ENCODE measurements at places on chromosomes 16 and 17.

GRCh38 chr16:75053791-75054555 is 55.1 kb downstream of the ZNRF1 start:
- DNase-seq: peak; percentile 65

- DNase-seq: no peak
Measured at GRCh38 chr17:45787044-45787443, 2.9 kb downstream of the CRHR1 start.

DNA sequence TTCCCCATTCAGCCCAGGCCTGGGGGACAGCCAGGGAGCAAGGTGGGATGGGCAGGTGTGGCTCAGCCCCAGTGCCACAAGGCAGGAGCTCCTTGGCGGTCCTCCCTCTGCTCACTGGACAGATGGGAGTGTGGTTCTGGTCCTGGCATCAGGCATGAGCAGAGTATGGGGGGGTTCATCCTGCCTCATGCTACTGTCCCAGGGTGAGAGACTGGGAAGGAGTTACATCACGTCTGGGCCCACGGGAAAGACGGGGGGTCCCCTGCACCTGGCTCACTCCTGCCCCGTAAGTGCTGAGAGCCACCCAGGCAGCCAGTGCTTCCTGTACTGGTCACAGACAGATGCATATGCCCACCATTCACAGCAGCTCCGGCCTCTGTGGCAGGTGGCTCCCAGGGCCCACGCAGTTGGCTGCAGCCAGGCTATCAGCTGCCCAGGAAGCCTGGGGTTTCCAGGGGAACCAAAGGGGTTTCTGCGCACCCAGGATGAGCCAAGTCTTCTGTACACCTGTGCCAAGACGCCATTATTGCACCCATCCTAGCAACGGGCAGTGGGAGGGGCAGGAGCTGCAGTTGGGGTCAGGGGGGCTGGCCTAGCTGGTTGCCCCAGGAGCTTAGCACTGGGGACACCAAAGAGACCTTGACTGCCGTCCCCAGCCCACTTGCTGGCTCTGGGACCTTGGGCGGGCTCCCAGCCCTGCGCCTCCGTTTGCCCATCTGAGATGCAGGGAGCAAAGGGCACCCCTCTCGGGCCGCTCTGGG is 1.9 kb downstream of the BAIAP3 start:
- no peak for DNase-seq

DNA sequence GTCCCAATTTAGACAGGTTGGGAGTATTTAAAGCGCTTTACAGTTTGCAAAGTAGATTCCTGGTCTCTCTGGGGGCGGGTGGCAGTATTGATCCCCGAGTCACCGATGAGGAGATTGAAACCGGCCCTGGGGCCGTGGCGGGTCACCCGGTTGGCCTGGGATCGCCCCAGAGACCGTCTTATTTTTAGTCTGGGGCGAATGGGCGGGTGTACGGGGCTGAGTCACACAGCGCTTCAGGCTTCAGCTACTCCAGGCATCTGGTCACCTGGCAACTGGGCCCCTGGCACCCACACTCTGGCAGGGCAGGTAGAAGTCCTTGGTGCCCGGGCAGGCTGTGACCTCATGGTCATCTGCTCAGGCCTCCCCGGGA is 669 bp downstream of the MIEF2 start:
- no peak for DNase-seq

DNA sequence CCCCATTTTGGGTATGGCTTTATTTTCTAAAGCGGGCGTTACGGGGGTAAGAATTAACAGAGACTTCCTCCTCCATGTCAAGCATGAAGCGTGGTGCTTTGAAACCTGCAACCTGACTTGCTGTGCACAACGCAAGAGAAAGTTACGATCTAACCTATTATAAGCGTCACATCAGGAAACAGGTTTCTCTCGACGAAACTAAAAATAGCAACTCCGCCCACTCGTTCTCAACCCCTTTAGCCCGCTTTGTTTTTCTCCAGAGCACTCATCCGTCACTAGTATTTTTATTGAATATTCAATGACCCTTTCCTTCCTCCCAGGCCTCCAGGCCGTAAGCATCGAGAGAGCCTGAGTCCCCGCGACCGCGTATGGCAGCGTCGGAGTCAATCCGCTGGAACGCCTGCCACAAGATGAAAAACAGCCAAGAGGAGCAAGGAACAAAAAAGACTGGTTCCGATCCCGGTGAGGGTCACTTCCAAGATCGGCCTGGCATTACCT is 555 bp downstream of the NUP88 start:
- peak; percentile 34 for DNase-seq

Data from NCI-H2029 (cell line).